GM18507 (cell line): ENCODE measurements at places on chromosomes 4 and X.

DNA sequence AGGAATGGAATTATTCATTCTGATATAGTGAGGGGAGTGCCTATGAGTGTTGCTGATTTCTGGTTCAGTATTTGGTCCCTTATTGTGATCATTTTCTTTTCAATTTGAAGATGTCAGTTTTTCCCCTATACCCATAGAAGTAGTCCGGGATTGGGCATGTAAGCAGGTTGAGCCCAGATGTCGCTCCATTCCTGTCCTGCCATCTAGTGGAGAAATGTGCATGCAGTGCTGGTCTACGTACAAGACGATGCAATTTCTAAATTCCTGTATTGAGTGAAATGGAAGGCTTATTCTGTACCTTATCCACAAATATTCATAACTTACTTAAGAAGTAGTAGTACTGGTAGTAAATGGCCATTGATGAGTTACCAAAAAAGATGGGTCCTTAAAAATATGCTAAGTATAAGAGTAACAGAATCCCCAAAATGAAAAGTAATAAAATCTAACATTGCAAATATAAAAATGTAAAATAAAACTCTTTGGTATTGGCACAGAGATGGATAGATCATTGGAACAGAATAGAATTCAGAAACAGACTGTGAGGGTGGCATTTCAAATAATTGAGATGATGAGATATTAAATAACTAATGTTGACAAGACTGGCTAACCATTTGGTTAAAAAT is 60.9 kb downstream of the UGT8 start:
- DNase-seq = peak; percentile 8

GRCh38 chr4:124083711-124084110 is 628.8 kb downstream of the ANKRD50 start:
- DNase-seq = no peak

- DNase-seq = no peak
These were observed 35.7 kb upstream of the FAM241A start for GRCh38 chr4:112109360-112110058.

- DNase-seq = no peak
These were observed 9.5 kb downstream of the LGI2 start for GRCh38 chr4:25021216-25021615.

GRCh38 chr4:56466910-56467283 is 520 bp upstream of the SRP72 start:
- DNase-seq = no peak

- DNase-seq = no peak
These were observed 453.0 kb downstream of the RAPGEF2 start for GRCh38 chr4:159555873-159556272.

DNA sequence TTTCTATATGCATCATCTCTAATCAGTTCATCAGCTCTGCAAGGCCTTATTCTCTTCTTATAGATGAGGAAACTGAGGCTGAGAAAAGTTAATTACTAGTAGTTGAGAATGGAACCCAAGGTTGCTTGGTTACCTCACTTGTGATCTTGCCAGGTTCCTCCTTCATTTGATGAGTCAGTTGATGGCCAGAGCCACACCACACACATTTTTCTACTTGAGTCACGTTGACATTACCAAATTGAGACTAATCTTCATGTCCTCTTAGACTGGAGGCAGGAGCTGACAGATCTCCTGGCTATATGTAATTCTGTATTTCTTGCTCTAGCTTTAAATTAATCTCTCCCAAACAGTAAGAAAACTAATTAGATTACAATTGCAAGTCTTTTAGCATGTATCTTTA is 428.4 kb downstream of the AFF2 start:
- DNase-seq = no peak

DNA sequence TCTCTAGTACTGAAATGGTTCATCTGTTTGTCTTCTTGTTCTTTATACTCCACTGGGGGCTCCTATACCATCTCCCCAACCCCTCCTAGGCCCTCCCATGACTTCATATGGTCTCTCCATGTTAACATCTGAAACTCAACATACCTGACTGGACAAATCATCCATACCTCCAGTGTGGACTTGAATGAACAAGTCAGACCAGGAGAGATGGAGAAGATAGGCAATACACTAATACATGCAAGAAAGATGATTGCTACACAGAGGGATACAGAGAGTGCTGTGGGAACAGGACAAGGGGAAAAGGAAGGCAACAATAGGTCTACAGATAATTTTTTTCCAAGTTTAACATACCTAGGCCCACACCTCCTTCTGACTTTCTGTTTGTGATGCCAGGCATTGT is 175.1 kb downstream of the FHIP1A start:
- no peak for DNase-seq

DNA sequence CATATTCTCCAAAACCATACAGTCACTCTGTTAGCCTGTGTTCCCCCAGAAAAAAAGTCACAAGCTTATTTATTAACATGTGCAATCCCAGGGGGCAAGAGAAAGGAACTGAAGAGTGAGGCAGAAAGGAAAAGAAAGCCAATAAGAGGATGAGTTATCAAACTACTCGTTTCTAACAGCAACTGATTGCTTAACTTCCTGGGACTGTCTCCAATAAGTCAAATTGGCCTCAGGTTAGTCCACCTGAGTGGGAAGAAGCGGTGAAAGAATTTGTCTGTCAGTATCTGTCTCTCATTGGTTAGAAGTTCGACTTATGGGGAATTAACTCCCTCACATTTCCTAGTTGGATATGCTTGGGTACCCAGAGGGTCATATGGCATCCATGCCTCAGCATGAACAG is 14.1 kb downstream of the F9 start:
- no peak for DNase-seq

DNA sequence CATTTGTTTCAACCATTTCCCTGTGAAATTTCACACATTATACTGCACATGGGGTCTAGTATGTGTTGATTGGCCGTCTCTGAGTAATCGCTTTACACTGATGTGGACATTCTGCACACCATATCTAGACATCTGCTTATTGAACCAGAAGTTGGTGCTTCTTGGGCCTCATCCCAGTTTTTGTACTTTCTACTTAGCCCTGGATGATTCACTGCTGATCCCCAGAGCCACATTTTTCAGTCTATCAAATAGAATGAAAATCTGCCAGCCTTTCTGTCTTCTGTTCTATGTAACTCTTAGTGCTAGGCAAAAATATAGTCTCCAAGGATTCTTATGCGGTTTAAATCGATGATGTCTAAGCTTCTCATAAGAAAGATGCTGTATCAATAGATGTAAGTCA is 40.5 kb upstream of the RELL1 start:
- no peak for DNase-seq

GRCh38 chr4:38176165-38176564 is 216.0 kb downstream of the PTTG2 start:
- DNase-seq = no peak

- no peak for DNase-seq
These were observed 178.5 kb downstream of the PACRGL start for GRCh38 chr4:20878806-20879205.
